Stimulated activated CD4-positive, alpha-beta T cell treated with anti-CD3 and anti-CD28 coated beads, Interleukin-1b, Interleukin-23, amount 100 ng/mL, for 24 hours (primary cell): ENCODE measurements at places on chromosomes 2 and 18.

DNA sequence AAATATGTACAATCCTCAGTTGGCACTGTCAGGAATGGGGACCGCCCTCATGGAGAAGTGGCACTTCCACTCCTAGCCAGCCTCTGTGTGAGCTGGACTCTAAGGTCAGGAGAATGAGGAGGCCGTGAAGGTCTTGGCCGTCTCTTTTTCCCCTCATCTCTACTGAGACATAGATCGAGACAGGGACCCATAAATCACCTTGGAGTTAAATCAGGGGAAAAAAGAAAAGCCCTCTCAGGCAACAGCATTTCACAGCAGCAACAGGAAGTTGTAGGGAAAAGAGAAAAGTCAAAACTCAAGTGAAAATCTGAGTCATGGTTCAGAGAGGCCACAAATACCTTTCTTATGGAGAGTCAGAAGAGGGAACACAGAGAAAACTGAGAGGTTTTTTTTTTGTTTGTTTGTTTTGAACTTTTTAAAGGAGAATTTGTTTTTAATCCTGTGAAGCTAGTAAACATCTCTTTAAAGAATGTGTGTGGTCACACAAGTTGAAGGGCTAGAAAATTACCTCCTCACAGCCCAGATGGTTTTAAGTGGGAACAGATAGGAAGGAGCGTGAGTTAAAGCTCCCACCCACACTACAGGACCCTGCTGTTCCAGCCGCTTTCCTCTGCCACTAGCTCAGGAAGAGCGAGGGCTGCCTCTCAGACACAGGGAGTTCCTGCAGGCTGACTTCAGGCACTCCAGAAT, 30.6 kb upstream of the CYP1B1 start:
- DNase-seq: no peak

DNA sequence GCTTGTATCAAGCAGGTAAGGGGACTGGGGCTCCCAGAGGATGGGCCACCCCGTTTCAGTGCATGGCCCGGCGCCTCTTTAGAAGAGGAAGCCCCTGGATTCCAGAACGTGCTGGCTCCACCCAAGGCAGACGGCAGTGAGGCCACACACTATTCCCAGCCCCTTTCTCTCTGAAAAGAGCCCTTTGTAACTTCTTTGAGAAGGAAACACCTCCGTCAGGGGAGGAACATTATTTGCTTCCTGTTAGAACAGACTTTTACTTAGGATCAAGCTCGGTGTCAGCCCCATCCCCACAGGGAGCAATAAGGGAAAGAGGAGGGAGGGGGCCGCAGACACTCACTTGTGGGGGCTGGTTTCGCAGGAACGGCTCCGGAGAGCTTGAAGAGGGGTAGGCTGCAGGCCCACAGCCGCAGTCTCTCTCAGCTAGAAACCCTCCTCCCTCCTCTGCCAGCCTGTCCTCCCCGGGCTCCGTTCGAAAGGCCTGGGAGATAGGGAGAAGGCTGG, 49.6 kb upstream of the RMDN2 start:
- DNase-seq: no peak

DNA sequence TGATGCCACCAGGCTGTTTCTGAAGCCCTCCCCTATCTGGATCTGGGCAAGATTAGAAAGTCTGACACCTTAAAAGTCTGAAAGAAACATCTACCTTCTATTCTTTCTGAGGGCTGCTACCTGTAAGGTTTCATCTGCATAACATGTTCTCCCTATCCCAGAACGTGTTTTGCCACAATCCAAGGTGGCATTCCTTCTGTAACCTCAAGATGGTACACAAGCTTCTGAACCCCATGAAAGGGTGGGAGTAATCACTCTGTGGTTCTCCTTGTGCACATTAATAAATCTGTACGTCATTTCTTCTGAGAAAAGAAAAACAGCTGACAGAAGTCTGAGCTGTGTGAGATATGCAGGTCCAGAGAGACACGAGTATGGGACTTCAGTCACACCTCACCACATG, 41.8 kb upstream of the MSH6 start:
- DNase-seq: no peak

- DNase-seq: no peak
Measured at GRCh38 chr2:12070581-12070980, 324.1 kb downstream of the LPIN1 start.

DNA sequence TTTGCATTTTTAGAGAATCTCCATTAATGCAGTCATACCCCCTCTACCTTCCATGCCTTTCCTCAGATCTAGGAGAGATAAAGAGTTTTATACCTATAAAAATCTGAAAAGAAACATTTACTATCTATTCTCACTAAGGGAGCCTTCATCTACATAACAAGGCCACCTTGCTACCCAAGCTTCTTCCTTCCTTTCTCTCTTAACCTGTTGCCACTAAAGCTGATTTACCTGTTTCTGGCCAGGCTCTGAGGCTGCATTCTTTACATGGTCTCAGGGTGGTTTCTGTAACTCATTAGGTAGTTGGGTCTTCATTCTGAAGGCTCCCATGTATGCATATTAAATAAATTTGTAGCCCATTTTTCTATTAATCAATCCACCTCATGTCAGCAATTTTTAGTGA, 391.6 kb downstream of the DLGAP1 start:
- no peak for DNase-seq

- DNase-seq: no peak
Measured at GRCh38 chr2:200664770-200665494, 79.1 kb downstream of the AOX1 start.

DNA sequence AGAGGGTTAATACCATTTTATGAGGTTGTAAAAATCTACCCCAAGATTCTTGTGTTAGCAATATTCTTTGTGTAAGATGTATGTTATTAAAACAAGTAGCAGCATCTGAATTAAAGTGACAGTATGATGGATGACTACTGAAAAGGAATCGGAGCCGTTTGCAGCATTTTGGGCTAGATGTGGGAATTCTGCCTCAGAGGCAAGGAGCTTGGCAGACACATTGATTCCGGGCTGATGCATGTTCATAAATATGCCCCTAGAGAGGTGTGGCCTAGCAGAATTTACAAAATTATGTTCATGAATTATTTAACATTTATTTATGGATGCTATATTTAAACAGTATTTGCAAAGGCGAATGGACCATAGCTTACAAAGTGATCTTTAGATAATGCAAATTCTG, 389.0 kb upstream of the ETAA1 start:
- DNase-seq: no peak

DNA sequence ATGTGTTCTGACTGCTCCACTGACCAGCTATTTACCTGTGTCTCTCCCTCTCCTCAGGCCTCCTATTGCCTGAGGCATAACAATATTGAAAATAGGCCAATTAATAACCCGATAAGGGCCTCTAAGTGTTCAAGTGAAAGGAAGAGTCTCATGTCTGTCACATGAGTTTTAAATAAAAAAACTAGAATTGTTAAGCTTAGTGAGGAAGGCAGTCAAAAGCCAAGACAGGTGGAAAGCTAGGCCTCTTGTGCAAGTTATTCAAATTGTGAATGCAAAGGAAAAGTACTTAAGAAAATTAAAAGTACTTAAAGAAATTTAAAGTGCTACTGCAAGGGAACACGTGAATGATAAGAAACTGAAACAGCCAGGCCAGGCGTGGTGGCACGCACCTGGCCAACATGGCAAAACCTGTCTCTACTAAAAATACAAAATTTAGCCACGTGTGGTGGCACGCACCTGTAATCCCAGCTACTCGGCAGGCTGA, 44.9 kb upstream of the TAF4B start:
- DNase-seq: no peak

DNA sequence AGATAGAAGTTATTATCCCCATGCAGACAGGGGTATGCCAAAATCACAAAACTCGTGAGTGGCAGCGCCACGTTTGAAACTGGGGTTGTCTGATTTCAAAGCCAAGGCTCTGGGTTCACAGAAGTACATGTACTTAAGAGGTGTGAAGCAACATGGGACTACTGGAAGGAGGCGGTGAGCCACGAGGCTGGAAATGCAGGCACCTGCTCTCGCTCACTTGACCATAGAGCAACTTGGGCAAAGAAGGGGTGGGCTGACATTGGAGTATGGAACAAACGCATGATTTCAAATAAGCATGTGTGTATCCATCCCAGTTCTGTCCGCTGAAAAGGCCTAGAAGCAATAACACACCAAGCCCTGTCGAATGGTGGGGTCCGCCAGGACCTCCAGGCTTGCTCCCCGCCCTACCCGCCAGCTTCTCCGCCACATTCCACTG, 593 bp upstream of the ACTR2 start:
- no peak for DNase-seq

DNA sequence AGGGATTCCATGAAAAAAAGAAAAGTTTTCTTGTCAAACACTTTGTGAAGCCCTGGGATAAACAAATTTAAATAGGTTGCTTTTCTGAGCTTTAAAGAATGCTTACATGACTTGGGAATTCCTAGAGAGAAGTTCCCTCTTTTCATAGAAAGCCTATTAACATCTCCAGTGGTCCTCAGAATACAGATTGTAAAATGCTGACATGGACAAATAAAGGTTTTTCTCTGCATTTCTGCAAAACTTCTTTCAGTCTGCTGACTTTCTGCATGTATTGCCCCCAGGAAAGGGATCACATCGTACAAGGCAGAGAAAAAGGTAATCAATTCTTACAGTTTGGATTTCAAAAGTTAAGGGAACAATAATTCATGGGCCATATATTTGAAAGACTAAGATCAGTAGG, 20.6 kb downstream of the ZNF385B start:
- no peak for DNase-seq

- no peak for DNase-seq
Measured at GRCh38 chr2:237574894-237575868, 8.8 kb downstream of the PRLH start.

DNA sequence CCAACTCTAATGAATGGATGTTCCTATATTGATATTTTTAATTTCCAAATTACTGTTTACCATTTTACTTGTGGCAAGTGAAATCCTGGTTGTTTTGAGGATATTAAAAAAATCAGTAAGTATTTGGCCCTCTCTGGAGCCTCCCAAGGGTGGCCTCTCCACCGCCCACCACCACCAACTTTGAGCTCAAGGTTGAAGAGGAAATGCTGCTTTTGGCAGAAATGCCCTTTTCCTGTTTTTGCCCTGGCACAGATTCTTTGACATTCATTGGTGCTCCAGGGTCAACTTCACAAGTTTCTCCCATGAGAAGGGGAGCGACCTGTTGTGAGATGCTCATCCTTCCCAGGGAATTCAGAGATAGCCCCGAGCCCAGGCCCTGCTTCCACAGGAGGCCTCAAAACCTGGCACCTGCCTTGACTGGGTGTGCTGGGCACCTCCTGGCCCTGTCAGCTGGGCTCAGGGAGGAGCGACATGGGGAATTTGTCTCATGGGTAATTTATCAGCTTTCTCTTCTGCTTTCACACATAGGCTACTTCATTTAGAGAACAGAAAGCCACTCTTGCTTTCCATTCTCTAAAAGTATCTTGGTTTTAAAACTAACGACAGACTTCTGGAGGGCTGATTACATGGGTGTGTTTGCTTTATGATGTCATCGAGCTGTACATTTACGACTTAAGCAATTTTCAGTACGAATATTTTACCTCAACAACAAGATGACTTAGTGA, 6.9 kb downstream of the CD8A start:
- no peak for DNase-seq

- no peak for DNase-seq
Measured at GRCh38 chr2:168434146-168434545, 21.9 kb upstream of the CERS6 start.

DNA sequence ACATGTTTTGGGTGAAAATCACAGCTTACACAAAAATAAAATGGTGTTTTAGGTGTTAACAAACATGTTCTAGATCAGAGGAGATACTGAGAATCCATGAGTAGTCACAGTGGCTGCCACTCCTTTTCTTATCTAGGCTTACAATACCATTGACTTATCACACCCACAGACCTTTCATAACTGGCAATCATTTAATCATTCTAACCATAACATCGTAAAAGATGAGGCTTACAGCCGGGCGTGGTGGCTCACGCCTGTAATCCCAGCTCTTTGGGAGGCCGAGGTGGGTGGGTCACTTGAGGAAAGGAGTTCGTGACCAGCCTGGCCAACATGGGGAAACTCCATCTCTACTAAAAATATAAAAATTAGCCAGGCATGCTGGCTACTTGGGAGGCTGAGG, 18.8 kb upstream of the SERPINB5 start:
- no peak for DNase-seq

- DNase-seq: no peak
Measured at GRCh38 chr2:55970500-55970899, 46.9 kb upstream of the EFEMP1 start.

DNA sequence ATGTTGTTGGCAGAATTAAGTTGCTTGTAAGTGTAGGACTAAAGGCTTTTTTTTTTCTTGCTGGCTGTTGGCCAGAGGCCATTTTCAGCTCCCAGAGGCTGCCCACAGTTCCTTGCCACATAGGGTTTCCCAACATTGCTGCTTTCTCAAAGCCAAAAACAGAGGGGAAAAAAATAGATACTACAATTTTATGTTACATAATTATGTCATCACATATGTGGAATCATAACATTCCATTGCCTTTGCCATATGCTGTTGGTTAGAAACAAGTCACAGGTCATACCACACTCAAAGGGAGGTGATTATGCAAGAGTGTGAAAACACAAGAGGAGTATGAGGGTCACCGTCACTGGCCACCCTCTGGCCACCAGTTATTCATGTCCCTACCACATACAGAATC, 154.5 kb downstream of the RTN4 start:
- no peak for DNase-seq

- DNase-seq: no peak
Measured at GRCh38 chr2:199378948-199379650, 78.6 kb downstream of the SATB2 start.

DNA sequence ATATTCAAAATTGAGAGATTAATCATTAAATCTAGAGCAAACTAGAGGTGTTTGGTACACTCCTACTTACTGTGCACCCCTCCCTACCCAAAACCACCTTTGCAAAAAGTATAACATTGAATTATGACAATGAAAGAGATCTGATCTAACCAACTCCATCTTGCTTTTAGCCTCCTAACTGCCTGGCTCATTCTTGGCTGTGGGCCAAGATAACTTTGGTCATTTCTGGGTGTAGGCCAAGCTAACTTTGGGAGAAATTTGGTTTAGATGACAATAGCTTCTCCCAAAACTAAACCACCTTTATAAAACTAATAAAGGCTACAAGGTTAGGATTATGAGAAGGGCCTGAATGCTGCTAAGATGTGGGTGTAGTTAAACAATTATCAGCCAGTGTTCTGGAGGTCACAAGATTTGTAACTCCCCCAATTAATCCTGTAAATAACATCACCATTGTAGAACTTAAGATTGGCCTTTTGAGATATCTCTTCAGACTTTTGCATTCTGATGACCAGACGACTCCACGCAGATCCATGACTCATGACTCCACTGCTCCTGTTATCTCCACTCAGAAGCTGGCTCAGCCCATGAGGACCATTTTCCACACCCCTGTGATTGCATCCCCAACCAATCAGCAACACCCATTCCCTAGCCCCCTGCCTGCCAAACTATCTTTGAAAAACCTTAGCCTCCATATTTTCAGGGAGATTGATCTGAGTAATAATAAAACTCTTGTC, 160.2 kb downstream of the FBXO15 start:
- DNase-seq: no peak

GRCh38 chr2:1366546-1367134, 46.6 kb upstream of the TPO start:
- DNase-seq: no peak

GRCh38 chr2:73292316-73292905, 937 bp downstream of the EGR4 start:
- no peak for DNase-seq
